ENCODE measurements at places on chromosomes 5 and 9.
A peak's percentile ranks its signal among the peaks of the same experiment; 100 is the strongest.

DNA sequence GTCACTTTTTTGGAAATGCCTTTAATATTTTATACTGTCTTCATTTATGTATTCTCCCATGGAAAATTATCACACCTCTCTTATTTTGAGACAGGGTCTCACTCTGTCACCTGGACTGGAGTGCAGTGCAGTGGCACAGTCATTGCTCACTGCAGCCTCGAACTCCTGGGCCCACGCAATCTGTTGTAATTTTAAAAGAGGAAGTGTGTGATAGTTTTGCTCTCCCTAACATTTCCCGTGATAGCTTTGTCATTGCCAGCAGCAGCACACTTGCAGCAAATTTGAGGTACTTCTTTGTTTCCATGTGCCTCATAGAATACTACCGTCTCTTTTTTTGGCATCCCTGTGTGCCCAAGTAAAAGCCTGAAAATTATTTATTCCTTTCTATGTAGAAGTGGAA, 103.5 kb downstream of the RNF180 start:
- peak; percentile 61 for DNase-seq

DNA sequence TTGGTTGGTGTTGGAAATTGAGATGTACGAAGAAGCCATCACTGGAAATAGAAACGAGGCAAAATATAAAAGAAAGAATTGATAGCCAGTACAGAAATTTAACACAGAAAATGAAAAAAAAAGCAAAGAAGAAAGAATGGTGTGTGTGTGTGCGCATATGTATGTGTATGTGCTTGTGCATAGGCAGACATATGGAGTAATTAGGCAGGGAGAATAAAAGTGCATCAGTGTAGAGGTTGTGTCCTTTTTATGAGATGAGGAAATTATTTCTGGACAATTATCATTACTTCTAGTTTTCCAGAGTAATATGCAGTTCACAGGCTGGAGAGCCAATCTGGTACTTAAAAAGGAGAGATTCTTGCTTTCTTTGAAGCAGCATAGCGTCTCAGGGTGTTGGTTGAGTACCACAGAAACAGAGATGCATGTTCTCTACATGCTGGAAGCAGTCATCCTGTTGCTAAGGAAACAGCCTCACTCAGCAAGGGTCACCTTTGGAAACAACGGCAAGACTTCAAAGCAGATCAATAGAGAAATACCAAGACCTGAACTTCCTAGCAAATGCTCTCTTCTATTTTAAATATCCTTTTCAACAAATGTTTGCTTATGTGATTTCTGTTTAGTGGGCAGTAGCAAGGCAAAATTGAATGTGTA, 172.7 kb downstream of the TAF11L14 start:
- no peak for DNase-seq

- DNase-seq = no peak
Observed at GRCh38 chr9:93910196-93910595, 45.0 kb downstream of the BARX1 start.

DNA sequence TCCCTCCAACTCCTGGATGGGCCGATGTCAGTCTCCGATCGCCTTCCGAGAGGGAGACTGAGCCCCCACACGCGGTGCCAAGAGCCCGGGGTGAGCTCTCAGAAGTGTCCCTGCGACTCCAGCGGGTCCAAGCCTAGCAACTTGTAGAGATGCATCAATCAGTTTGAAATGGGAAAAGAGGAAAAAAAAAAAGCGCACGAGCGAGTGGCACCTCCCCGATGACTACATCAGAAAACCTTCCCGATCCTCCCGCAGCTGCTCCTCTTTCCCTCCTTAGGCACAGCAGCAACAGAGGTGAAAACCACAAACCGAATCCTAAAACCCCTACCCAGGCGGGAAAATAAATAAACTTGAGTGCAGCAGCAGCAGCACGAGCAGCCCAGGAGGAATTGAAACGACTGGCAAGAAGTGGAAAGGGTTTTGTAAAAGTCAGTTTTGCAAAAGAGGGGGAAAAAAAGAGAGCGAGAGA, 1.0 kb upstream of the EFNA5 start:
- peak; percentile 24 for DNase-seq

DNA sequence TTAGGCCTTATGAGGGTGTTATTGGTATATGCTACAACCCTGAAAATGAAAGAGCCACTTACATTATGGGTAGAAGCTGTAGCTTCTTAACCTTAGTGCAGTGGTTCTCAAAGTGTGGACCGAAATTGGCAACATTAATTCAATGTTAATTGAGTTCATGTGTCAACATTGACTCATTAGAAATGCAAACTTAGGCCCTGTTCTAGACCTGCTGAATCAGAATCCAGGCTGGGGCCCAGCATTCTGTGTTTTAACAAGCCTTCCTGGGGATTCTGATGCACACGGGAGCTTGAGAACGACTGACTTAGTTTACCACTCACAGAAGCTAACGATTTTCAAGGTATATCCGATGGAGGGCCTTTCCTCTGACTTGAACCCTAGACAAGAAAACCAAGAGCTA, 7.3 kb downstream of the VLDLR start:
- no peak for DNase-seq

- DNase-seq = no peak
Observed at GRCh38 chr5:90934091-90934719, 375.6 kb downstream of the ADGRV1 start.

GRCh38 chr5:133478199-133478985, 133.9 kb downstream of the FSTL4 start:
- no peak for DNase-seq

DNA sequence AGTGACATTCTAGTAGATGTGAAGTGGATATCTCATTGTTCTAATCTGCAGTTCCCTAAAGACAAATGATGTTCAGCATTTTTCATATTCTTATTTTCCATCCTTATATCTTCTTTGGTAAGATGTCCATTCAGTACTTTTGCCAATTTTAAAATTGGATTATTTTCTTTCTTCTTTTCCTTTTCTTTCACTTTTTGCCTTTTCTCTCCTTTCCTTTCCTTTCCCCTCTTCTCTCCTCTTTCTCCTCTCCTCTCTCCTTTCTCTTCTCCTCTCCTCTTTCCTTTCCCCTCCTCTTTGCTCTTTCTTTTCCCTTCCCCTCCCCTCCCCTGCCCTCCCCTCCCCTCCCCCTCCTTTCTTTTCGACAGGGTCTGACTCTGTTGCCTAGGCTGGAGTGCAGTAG, 10.1 kb downstream of the ZFYVE16 start:
- no peak for DNase-seq

DNA sequence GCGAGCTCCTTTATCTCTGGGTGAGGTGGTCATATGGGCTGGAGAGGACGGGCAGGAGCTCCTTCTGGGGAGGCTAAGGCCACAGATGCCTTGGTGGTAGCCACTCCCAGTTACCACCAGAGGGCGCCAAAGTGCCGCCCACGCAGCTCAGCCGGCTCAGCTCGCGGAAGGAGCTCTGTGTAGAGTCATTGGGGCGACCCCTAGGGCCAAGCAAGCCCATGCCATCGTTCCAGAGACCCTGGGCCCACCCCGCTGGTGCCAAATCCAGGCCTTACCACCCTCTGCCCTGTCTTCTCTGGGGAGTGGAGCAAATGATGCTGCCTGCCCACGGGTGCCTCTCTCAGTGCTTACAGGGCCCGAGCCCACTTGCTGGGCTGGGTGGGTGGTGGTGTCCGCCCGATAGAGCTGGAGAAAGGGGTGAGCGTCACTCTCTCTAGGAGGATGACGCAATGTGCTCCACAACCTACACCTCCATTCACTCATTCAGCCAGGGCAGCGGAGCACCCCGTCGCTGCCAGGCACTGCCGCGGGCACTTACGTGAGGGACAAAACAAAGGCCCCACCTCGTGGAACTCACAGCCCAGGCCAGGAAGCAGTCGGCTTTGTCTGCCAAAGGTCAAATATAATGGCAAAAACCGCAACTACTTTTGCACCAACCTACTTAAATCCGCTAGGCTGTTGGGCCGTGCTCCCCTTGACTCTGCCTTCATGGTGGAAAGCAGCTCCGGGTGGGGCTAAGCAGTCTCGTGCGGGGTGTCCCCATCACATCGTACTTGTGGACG, 13.8 kb downstream of the TSPAN17 start:
- DNase-seq = peak; percentile 74

DNA sequence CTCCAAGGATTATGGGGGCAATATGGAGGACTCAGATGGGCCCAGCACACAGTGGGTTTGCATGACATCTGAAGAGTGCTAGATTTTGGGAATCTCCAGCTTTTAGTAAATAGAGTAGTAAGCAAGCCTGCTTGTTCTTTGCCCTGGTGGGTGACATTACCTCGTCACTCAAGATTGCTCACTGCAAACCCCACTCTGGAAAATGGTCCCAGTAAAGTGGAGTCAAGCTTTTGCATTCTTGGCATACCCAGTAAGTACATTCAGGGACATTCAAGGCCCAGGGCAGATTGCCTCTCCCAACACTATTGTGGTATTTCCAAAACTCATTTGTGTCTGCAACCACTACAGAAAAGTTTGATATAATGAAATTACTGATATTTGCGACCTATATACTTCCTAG, 118.5 kb downstream of the INVS start:
- DNase-seq = no peak

GRCh38 chr5:165607026-165607425, 2101.6 kb downstream of the MAT2B start:
- no peak for DNase-seq

GRCh38 chr5:157085930-157086329, 22.9 kb downstream of the HAVCR2 start:
- DNase-seq = no peak

- DNase-seq = no peak
Observed at GRCh38 chr5:177531209-177531940, 14.6 kb upstream of the DDX41 start.
